Naive thymus-derived CD8-positive, alpha-beta T cell (primary cell): ENCODE measurements at places on chromosomes 12 and 14.

DNA sequence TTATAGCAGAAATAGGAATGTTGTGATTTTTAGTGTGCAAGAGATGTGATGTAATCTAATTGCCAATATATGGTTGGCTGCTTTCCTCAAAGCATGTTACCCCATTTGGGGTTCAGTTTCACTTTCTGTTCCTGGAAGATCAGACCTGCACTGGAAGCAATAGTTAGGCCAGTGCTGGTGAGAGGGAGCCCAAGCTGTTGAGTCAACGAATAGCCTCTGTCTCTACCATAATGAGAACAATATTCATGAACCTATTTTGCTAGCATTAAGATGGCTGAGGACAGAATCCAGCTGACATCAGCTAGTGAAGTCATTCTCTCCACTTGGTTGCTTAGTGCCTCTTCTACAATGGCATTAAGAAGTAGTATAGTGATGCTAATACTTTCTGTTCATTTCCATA lies 379.9 kb upstream of the DCN start:
- peaks cover 23% of the 10 kb centered on the region for H3K4me1 ChIP-seq
- peak overlapping the region; percentile 72 for H3K27ac ChIP-seq
- peak overlapping the region; percentile 67 for H3K4me3 ChIP-seq
- no peak for DNase-seq

DNA sequence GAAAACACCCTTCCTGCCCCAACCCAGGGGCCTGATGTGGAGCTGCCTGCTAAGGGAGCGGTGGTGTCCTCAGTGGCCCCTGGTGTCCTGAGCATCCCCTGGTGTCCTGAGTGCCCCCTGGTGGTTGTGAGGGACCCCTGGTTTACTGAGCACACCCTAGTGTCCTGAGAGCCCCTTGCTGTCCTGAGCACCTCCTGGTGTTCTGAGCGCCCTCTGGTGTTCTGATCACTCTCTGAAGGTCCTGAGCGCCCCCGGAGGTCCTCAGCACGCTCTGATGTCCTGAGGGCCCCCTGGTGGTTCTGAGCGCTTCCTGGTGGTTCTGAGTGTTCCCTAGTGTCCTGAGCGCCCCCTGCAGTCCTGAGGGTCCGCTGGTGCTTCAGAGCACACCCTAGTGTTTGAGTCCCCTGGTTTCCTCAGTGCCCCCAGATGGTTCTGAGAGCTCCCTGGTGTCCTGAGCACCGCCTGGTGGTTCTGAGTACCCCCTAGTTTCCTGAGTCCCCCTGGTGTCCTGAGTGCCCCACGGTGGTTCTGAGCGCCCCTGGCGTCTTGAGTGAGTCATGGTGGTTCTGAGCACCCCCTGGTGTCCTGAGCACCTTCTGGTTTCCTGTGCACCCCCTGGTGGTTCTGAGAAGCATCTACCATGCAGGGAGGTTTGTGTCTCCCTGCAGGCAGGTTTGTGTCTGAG lies 1004.2 kb downstream of the TMEM121 start:
- H3K4me1 ChIP-seq: no peaks in the 10 kb centered on the region
- no peak overlapping the region for H3K4me3 ChIP-seq
- DNase-seq: peak; percentile 25

DNA sequence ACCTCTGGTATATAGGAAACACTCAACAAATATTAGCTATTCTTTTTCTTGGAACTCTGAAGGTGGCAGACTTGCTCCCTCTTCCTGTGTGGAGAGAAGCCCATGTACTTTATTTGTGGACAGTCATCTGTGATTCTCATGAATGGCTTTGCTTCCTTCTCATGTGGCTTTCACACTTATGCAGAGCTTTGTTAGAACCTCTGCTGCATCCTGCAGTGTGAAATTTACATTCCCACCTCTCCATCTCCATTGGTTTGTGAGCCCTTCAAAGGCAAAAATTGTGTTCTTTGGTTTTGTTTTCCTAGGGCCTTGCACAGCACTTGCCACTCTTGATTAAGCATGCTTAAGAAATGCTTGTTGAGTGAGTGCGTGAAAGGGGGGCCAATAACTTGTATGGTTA lies 51.9 kb downstream of the BICD1 start:
- peaks cover 6% of the 10 kb centered on the region for H3K36me3 ChIP-seq
- no peak for DNase-seq
- no peaks in the 10 kb centered on the region for H3K27me3 ChIP-seq
- H3K4me3 ChIP-seq: no peak overlapping the region
- peaks cover 1% of the 10 kb centered on the region for H3K4me1 ChIP-seq

GRCh38 chr14:26173581-26174110 lies 424.2 kb downstream of the NOVA1 start:
- H3K4me1 ChIP-seq: no peaks in the 10 kb centered on the region
- H3K27me3 ChIP-seq: no peaks in the 10 kb centered on the region
- H3K4me3 ChIP-seq: no peak overlapping the region
- no peak overlapping the region for H3K27ac ChIP-seq
- no peaks in the 10 kb centered on the region for H3K36me3 ChIP-seq

DNA sequence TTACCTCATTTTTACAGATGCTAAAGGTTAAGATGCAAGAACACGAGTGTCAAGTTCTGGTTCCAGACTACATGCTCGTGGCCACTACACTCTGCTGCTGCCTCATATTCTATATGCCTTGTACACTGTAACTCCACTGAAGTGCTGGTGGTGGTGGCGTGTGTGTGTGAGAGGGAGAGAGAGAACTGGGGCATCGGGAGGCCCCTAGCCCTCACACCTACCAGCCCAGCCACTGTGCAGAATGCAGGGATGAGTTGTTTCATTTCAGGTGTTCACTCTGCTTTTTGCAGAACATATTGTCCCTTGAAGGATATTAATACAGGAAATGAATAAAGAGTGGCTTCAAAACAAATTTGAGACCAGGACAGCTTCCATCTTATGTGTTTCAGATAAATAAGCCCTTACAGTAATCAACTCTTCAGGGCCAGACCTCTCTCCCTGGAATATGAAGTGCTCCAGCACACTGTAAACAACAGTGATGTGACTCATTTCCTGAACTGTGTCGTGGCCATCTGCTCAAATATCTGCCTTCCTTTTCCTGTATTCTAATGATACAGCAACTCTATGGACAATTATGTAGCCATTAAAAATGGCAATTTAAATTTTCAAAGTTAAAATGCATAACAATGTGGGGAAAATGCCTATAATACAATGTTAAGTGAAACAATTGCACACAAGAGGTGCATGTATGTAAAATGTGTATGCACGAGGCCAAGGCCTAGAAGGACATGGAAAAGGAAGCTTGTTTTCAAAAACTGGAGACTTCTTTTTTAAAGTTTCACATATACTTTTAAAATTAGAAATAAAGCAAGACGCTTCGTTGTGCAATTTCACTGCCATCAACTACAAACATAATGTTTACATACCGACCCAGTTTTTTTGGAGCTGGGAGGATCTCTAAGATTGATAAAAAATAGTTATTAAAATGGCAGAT lies 215.4 kb downstream of the PELI2 start:
- H3K36me3 ChIP-seq: no peaks in the 10 kb centered on the region
- DNase-seq: no peak
- H3K27ac ChIP-seq: no peak overlapping the region
- H3K4me1 ChIP-seq: peaks cover 6% of the 10 kb centered on the region
- H3K4me3 ChIP-seq: no peak overlapping the region
- no peaks in the 10 kb centered on the region for H3K27me3 ChIP-seq

GRCh38 chr12:91467686-91468085 lies 285.1 kb upstream of the DCN start:
- peaks cover 5% of the 10 kb centered on the region for H3K36me3 ChIP-seq
- no peaks in the 10 kb centered on the region for H3K4me1 ChIP-seq
- H3K27me3 ChIP-seq: no peaks in the 10 kb centered on the region
- no peak overlapping the region for H3K4me3 ChIP-seq
- no peak for DNase-seq

GRCh38 chr14:81550001-81550637 lies 16.5 kb upstream of the SEL1L start:
- no peak overlapping the region for H3K4me3 ChIP-seq
- H3K4me1 ChIP-seq: peaks cover 2% of the 10 kb centered on the region
- no peaks in the 10 kb centered on the region for H3K27me3 ChIP-seq
- H3K27ac ChIP-seq: no peak overlapping the region
- DNase-seq: no peak

- no peaks in the 10 kb centered on the region for H3K27me3 ChIP-seq
- H3K4me3 ChIP-seq: peak overlapping the region; percentile 43
- H3K4me1 ChIP-seq: peaks cover 41% of the 10 kb centered on the region
- DNase-seq: no peak
- H3K36me3 ChIP-seq: no peaks in the 10 kb centered on the region
- H3K27ac ChIP-seq: peak overlapping the region; percentile 82
Measured at GRCh38 chr12:12007713-12008231, 63.0 kb upstream of the BCL2L14 start.

DNA sequence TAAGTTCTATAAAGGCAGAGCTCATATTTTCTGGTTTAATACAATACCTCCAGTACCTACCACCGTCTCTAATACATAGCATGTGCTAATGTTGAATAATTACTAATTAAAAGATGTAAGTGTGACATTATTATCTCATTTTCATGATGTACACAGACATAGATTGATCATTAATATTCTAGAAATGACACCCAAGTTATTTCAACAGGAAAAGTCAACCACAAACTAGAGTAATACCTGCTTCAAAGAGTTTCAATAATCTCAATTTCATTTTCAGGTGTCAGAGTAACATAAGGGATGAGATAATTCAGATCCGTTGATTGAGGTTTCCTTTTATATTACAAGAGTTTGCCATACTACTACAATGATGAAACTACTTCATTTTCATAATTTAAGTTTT lies 388.9 kb downstream of the SOX5 start:
- no peaks in the 10 kb centered on the region for H3K36me3 ChIP-seq
- no peak overlapping the region for H3K4me3 ChIP-seq
- no peaks in the 10 kb centered on the region for H3K4me1 ChIP-seq
- no peak overlapping the region for H3K27ac ChIP-seq
- no peaks in the 10 kb centered on the region for H3K27me3 ChIP-seq
- no peak for DNase-seq

DNA sequence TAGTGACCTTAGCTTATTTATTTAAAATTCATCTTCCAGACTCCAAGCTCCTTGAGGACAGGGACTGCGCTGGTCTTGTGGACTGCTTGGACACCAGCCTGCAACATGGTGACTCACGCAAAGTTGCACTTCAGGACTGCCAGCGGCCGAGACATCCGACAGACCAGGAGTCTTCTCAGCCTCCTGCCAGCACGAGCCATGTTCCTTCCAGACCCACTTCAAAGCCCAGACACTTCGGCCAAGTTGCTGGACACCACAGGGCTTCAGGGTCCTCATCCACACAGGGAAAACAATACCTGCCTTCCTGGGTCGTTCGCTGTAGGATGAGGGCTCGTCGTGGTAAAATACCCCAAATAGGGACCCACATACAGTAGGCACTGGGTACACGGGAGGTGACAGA lies 88.7 kb downstream of the BCL11B start:
- H3K4me1 ChIP-seq: peaks cover 99% of the 10 kb centered on the region
- H3K27ac ChIP-seq: peak overlapping the region; percentile 93
- H3K27me3 ChIP-seq: no peaks in the 10 kb centered on the region
- H3K4me3 ChIP-seq: peak overlapping the region; percentile 80
- no peak for DNase-seq

GRCh38 chr14:75720842-75721498 lies 59.9 kb downstream of the TTLL5 start:
- no peak overlapping the region for H3K27ac ChIP-seq

GRCh38 chr14:89486505-89486904 lies 69.5 kb upstream of the FOXN3 start:
- H3K4me3 ChIP-seq: no peak overlapping the region
- no peak overlapping the region for H3K27ac ChIP-seq
- no peak for DNase-seq
- H3K27me3 ChIP-seq: no peaks in the 10 kb centered on the region
- peaks cover 30% of the 10 kb centered on the region for H3K4me1 ChIP-seq

GRCh38 chr14:92565718-92566115 lies 52.1 kb downstream of the RIN3 start:
- H3K27ac ChIP-seq: no peak overlapping the region
- peaks cover 9% of the 10 kb centered on the region for H3K36me3 ChIP-seq
- no peaks in the 10 kb centered on the region for H3K27me3 ChIP-seq
- no peak overlapping the region for H3K4me3 ChIP-seq
- no peak for DNase-seq

DNA sequence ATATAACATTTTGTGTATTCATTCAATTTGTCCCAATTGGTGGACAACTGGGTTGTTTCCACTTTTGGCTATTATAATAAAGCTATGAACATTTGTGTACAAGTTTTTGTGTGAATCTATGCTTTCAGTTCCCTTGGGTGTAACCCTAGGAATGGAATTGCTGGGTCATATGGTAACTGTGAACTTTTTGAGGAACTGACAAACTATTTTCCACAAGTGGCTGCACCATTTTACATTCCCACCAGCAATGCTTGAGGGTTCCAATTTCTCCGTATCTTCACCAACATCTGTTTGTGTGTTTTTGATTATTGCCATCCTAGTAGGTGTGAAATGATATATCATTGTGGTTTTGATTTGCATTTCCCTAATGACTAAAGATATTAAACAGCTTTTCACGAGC lies 13.0 kb downstream of the LPCAT3 start:
- H3K36me3 ChIP-seq: peaks cover 63% of the 10 kb centered on the region
- H3K27me3 ChIP-seq: no peaks in the 10 kb centered on the region
- no peak for DNase-seq
- H3K4me1 ChIP-seq: peaks cover 17% of the 10 kb centered on the region
- H3K4me3 ChIP-seq: no peak overlapping the region
- H3K27ac ChIP-seq: no peak overlapping the region

- no peaks in the 10 kb centered on the region for H3K4me1 ChIP-seq
- H3K27me3 ChIP-seq: no peaks in the 10 kb centered on the region
- no peaks in the 10 kb centered on the region for H3K36me3 ChIP-seq
- H3K4me3 ChIP-seq: no peak overlapping the region
- no peak for DNase-seq
Measured at GRCh38 chr14:80315681-80316080, 104.4 kb upstream of the DIO2 start.

DNA sequence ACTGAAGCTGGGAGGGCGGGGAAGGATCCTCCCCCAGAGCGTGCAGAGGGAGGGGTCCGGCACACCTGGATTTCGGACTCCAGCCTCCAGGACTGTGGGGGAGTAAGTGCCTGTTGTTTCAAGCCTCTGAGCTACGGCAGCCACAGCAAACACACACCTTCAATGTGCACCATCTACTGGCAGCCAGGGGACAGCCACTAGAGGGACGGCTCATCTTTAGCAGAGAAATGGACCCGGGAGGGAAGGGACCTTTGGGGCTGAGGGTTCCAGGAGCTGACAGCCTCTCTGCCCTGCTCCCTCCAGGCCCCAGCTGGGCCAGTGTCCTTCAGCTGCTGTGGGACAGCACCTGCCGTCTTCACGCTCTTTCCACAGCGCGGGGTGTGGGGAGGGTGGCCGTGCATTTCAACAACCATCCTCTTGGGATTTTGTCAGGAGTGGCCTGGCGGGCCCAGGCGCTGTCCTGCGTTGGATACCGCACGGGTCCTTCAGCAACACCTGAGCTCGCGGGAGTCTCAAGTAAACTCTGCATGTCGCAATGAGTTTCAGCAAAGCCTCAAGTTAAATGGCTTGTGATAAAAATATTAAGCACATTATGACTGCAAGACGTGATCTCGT lies 209.2 kb upstream of the C14orf180 start:
- H3K4me3 ChIP-seq: no peak overlapping the region
- no peak for DNase-seq
- no peaks in the 10 kb centered on the region for H3K36me3 ChIP-seq

GRCh38 chr14:56491299-56492285 lies 88.0 kb upstream of the TMEM260 start:
- peaks cover 15% of the 10 kb centered on the region for H3K4me1 ChIP-seq
- DNase-seq: no peak
- no peak overlapping the region for H3K27ac ChIP-seq
- no peaks in the 10 kb centered on the region for H3K36me3 ChIP-seq
- H3K4me3 ChIP-seq: peak overlapping the region; percentile 67
